Left ventricle myocardium superior (tissue), 1 donor: ENCODE measurements at places on chromosomes 5 and 9. TPM values are rescaled to one million over a fixed set of nuclear protein-coding genes. Genes with fewer than 3 reads are reported as not detected.
A peak's percentile ranks its signal among the peaks of the same experiment; 100 is the strongest.

DNA sequence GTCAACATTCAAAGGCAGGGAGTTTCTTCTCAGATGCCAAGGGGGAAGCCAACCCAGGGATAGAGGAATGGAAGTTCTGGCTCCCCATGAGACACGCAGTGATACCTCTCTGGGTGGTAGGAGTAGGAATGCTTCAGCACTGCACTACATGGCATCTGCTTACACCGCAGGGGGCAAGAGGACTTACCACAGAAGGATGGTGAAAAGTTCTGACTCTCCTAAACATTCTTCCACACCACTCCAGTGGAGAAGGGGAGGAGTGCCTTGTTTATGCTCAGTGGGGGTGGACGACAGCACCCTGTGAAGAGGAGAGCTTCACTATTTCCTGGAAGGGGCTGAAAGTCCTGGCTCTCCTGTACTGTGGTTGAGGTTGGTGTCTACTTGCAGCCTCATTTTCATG lies 1011.3 kb upstream of the WWC1 start:
- no peak for DNase-seq

- no peak for DNase-seq
These were observed 10.8 kb downstream of the OR13J1 start for GRCh38 chr9:35859310-35859989.

DNA sequence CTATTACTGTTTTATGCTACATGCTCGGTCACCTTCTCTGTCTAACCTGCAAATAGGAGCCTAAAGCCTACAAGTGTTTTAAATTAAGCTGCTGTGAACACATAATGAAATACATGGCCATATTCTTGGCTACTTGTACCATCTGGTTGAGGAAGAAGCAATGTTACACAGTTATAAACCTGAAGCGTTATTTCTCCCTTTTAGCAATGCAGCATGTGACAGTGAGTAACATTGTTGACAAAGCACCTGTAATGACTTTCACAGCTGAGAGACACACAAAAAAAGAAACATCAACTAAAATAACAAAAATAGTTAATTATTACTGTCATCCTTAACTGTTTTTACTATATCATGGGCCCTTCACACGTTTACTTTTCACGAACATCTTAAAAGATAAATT lies 146.9 kb downstream of the RORB start:
- no peak for DNase-seq

GRCh38 chr9:70046274-70047070 lies 2.8 kb downstream of the MAMDC2 start:
- no peak for DNase-seq

GRCh38 chr9:79973627-79974026 lies 401.9 kb downstream of the TLE4 start:
- DNase-seq, result no peak

DNA sequence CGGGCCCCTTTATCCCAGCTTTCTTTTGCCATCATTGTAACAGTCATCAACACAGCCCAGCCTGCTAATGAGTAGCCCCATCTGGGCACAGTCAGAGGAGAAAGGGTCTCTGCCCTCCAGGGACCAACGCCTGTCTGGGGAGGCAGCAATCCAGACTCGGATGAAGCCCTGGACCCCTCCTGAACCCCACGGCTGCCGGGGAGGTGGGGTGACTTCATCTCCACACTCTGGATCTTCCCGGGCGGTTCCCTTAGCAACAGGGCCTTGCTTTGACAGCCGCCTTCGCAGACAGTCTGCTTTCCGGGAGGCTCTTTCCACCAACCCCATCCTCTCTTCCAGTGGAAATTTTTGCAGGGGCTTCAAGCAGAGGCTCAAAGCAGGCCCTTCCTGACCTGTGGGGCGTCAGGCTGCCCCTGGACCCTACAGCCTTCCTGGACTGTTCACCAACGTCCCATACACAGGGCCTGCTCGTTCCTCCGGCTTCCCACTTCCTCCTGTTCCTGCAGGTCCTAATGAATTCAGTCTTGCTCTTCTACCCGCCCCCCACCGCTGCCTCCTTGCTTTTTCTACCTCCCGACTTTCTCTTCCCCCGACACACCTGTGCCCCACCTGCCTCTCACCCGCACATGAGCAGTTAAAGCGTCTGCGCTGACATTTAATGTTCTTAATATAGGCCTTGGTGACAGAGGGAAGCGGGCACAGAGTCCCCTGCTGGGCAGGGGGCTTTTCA lies 161.7 kb upstream of the MVB12B start:
- DNase-seq, result no peak

DNA sequence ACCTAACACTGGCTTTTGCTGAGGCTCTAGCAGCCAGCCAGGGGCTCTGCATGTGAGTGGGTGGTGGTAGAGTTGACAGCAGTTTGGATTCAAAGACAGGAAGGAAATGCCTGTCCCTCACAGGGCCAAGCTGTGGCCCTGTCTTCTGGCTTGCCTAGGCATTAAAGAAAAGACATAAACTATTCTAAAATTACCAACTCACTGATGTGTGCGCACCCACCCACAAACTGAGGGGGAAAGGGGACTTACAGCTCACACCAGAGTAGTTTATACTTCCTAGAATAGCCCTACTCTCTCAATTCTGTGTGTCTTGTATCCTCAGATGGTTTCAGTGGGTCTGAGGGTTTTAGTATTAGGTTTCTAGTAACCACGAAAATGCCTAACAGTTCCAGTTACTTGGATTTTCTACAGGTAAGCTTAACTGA lies 18.3 kb upstream of the IL13 start:
- no peak for DNase-seq

GRCh38 chr9:127742435-127743088 lies 7.5 kb upstream of the TOR2A start:
- no peak for DNase-seq

- peak; percentile 28 for DNase-seq
These were observed at the start of gene TNFSF15 for GRCh38 chr9:114805670-114806525. TNFSF15 (minus strand) TSS chr9:114806039; CDS start chr9:114806012, 27 bp downstream.

PCDHGA1 gene
- 3.0 TPM for total RNA-seq

SEMA6A gene
- 6.4 TPM for total RNA-seq

SMC2 gene
- total RNA-seq, result 10.0 TPM
